Fibroblast of lung (primary cell): ENCODE measurements at places on chromosomes 1 and 21.
A peak's percentile ranks its signal among the peaks of the same experiment; 100 is the strongest.

- no peak for DNase-seq
These were observed 399.5 kb downstream of the MATN1 start for GRCh38 chr1:30323841-30324240.

DNA sequence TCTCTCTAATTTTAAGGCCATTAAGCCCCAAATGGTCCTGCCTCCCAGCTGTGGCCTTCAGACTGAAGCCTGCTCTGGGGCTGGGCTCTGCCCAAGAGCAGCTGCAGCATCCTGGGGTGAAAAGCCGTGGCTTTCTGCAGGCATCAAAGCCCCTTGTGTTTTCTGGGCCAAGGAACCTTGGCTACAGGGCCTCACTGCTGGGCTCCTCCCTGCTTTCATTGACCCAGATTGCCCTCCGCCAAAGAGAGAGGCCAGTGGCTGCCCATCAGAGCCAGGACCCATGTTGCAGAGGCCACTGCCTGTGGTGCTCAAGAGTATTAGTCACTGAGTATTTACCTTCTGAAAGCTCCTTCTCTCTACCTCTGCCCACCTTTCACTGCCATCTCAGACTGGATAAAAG, 1.6 kb downstream of the ZNF648 start:
- DNase-seq = no peak

DNA sequence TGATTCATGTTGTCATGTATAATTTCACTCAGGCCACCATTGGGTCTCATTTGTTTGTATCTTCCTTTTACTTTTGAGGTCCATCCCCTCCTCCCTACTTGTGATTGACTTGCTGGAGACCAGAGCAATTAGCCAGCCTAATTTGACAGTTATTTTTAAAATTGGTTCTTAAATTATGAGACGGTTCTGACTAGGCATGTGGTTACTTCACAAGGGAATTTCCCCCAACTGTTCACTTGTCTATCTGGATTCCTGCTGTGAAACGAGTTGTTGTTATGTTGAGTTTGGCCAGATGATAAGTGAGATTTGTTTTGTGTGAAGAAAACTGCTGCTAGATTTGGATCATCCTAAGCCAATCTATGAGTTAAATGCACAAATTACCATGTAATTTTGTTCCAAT, 359.1 kb downstream of the BARHL2 start:
- DNase-seq = no peak

DNA sequence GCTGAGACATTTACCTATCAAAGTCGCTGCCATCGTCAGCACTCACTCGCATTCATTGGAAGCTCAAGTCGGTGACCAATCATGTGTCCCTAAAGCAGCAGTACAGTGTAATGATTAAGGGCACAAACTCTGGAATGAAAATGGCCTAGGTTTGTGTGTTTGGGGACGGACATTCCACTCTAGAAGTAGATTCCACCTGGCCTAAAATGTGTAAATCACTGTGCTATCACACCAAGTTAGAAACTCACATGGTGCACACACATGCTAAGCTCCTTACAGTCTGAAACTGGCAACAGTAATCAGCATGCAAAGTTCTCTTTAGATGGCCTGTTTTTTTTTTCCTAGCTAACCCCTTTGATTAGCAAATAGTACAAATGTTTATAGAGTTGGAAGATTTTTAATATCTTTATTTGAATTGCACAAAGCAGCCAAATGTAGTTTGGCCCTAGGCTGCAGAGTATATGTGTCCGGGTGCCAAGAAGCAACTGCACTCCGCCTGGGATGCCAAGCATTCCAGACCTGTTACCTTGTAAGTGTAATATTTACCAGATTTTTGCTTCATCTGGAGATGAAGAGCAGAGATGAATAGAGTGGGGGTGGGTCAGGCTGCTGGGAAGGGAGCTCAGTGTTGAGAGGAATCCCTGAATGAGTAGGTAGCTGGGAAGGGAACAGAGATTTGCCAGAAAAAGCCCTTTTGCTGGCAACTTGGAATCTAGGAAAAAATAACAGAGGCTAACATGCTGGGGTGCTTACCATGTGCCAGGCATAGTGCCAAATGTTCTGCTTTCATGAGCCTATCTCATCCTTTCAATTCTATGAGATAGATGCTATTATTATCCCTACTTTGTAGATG, 35.2 kb downstream of the TGFB2 start:
- peak; percentile 34 for DNase-seq

DNA sequence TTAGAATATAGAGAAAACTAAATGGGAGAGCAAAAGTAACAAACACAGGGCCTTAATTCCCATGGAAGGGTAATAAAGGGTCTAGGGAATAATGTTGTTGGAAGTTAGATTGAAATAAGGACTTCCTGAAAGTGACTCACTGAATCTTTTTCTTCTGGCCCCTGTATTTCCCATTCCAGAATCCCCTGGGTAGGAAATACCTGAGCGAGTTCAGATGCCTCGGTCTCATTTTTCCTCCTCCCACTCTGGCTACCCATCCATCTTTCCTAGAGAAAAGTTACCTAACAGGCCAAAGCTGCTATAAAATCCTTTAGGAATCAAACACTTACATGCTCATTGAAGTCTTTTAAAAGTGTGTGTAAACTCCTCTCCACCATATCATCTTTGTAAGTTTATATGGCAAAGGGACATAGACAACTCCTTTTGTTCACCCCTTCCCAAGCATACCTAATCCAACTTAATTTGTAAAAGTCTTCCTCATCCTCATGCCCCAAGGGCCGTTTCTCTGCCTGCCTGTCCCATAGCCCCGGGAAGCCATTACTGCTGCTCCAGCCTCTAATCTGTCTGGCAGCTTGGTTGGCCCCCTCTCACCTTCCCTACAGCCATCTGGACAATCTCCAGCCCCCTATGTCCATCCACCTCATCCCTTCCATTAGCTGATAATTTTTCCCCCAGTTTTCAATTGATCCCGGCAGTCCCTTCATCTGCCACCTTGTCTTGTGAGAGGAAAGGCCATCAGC, 3.3 kb upstream of the MEF2D start:
- DNase-seq = no peak
